ENCODE measurements at places on chromosomes 13 and 19.

GRCh38 chr13:80462037-80462436, 121.1 kb upstream of the SPRY2 start:
- no peak for DNase-seq

- DNase-seq: no peak
Observed at GRCh38 chr19:28612275-28612769, 600.6 kb downstream of the UQCRFS1 start.

DNA sequence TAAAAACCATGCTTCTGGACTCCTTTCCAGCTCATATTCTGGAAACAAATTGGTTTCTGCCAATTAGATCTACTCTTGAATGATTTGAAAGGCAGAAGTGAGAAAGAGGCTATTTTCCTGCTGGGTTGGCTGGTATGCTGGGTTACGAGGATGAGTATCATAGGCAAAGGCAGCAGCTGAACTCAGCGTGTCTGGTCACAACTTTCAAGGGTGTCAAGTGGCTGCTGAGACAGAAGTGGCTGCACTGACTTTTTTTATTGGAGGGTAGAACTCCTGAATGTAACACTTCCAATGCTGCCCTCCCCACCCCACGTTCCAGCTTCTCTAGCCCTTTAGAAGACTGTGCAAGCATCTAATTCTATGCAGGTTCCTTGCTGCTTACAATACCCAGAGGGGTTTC, 8.3 kb upstream of the DZIP1 start:
- no peak for DNase-seq

GRCh38 chr13:94711561-94712286, 621 bp downstream of the SOX21 start:
- no peak for DNase-seq

GRCh38 chr13:59677966-59678814, 485.5 kb downstream of the DIAPH3 start:
- DNase-seq: peak; percentile 78

GRCh38 chr13:111372651-111373425, 52.4 kb downstream of the TEX29 start:
- DNase-seq: peak; percentile 84

- DNase-seq: no peak
Observed at GRCh38 chr19:48794291-48794690, 16.5 kb downstream of the BCAT2 start.

GRCh38 chr19:44951179-44952159, 3.7 kb upstream of the CLPTM1 start:
- DNase-seq: peak; percentile 86

GRCh38 chr13:69935043-69935442, 172.6 kb upstream of the ATXN8OS start:
- DNase-seq: peak; percentile 81

DNA sequence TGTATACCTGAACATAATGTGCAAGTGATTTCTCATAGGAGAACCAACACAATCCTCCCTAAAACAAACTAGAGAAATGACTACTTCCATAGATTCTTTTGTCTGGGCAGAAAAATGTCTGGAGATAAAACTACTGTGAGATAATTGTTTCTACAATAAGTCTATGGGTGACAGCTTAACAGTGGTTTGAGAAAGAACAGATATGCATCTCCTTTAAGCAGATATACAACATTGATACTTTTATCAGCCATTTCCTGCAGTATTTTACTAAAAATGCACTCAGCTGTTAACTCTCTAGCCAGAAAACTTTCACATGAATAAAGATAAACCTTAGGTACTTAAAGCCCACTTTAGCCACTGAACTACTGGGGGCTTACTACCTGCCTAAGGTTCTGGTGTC, 1132.4 kb downstream of the EFNB2 start:
- DNase-seq: no peak

- DNase-seq: no peak
Observed at GRCh38 chr19:35862528-35862927, 5.8 kb downstream of the KIRREL2 start.

- DNase-seq: no peak
Observed at GRCh38 chr13:35489050-35489449, 12.6 kb upstream of the MAB21L1 start.

DNA sequence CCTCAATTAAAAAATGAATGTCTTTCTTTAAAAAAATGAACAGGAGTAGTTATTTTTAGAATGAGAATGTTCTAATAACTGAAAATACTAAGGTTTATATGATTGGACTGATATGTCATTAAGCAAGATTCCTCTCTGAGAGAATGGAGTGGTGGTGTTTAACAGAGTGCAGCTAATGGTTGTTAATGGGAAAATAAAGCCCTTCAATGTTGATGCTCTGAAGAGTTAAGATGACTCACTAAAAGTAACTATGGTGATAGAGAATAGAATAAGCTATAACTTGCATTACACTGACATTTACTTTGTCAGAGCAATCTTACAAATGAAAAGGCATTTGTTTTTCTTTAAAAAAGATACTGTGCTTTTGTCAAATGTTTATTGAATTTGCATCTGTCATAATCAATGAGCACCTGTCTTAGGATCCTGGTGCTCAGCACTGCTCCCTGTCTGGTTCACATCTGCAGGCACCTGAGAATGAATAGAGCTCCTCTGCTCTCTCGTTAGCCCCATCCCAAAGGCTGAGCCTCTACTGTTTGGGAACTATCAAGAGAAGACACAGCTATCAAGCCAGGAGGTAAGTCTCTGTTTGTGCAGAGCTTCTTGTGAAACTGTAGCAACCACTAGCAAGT, 15.1 kb downstream of the PABPC3 start:
- no peak for DNase-seq

GRCh38 chr19:21765151-21765550, 2.2 kb downstream of the ZNF100 start:
- DNase-seq: no peak

DNA sequence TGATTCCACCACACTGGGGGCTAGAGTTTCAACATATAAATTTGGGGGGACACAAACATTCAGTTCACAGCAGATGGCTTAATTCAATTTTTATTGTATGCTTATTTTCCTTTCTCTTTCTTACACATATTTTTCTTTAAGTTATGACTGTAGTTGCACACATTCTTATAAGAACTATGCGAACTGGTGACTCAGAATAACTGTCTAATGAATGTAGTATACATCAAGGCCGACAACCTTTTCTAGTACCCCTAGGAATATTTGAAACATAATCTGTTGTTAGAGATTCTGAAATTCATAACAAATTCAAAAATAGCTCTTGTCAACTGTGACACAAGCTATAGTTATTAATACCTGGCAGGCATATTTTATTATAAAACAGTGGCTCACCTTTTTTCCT, 695.6 kb downstream of the PCDH9 start:
- no peak for DNase-seq

GRCh38 chr13:27524981-27525975, 74.9 kb upstream of the MTIF3 start:
- DNase-seq: no peak

- no peak for DNase-seq
Observed at GRCh38 chr19:49801966-49802661, 11.0 kb downstream of the FUZ start.

DNA sequence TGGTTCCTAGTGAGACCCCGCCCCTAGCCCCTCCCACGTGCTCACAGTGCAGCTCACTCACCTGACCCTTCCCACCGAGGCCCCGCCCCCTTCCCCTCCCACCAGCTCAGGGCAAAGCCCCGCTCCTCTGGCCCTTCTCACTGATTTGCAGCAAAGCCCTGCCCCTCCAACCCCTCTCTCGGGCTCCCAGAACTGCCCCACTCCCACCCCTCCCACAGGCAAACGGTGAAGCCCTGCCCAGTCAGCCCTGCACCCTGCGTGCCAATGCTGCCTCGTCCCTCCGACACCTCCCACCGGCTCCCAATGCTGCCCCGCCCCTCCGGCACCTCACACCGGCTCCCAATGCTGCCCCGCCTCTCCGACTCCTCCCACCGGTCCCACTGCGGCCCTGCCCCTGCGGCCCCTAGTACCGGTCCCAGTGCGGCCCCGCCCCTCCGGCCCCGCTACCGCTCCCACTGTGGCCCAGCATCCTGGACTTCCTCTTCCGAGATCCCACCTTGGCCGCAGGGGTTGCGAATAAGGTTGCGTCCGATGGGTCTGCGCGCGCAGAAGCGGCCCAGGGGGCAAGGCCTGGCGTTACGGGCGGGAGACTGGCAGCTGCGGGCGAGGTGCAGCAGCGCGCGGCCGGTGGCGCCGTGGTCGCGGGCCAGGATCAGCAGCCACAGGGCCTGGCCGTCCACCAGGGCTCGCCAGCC, 834 bp downstream of the FBXO27 start:
- DNase-seq: peak; percentile 89

DNA sequence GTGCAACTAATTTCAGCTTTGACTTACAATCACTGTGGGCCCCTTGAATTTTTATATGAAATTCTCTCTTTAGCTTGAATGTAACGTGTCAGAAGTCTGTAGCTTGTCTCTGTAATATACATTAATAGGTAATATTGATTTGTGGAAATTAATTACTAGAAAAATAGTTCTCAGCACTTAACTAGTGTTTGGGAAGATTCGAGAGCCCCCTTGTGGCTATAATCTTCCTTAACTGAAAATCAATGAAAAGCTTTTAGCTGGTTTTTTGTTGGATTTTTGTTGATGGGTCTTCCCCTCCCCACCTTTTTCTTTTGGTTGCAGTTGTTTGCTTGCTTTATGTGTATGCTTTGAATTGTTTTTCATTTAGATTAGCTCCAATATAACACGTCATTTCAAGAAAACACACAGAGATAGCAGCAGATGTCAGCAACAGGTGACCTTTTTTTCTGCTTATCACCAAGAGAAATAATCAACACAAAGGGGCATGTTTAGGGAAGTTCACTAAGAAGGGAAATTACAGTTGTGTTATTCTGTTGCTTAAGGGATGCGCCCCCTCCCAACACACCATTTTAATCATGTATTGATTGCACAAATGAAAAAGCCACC, 176.8 kb downstream of the OXGR1 start:
- peak; percentile 53 for DNase-seq

GRCh38 chr19:1468274-1468820, 10.7 kb downstream of the C19orf25 start:
- DNase-seq: no peak

DNA sequence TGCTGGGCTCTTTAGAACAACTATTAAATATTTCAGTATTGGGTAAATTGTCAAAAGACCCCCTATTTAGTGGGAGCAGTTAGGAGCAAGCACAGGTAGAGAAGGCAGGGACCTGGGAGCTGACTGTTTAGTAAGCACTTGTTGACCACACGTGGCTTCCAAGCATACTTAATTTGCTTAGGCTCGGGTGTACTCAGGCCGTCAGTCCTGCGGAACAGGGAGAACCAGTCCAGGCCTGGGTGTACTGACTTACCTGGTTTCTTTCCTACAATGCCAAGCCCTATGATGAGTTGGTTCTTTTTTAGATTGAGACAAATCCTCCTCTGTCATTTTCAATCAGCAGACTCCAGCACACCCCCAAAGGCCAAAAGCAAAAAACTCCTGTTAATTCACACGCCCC, 90.0 kb downstream of the WDFY2 start:
- no peak for DNase-seq

GRCh38 chr19:1864480-1865171, 1.2 kb upstream of the KLF16 start:
- peak; percentile 76 for DNase-seq
